ENCODE measurements at places on chromosomes 3 and 15. TPM values are rescaled to one million over a fixed set of nuclear protein-coding genes. Genes with fewer than 3 reads are reported as not detected.

Gene ROBO2
- not detected for total RNA-seq

Gene NBEAL2
- total RNA-seq: 63.7 TPM

Gene SH2D7
- not detected for total RNA-seq

Gene ARPIN
- not detected for total RNA-seq
